ENCODE measurements at places on chromosomes 7 and 10.

- no peak for DNase-seq
These were observed 111.8 kb downstream of the CUX1 start for GRCh38 chr7:101929256-101929655.

DNA sequence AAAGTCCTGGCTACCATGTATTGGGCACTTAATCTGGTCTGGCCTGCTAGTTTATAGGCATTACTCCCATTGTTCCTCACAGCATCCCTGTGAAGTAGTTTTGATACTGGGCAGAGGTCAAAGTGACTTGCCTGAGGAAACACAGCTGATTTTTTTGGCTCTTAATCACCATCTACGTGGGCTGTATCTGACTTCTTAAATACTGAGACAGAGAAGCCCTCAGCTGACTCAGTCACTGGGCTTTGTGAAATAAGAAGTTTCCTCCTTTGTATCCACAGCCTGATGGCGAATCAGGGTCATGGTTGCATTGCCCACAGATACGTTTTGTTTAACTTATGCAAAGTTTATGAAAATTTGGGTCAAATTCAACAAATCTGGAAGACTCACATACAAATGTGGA, 13.2 kb downstream of the TACR2 start:
- DNase-seq, result no peak

GRCh38 chr7:155870334-155871180, 58.3 kb upstream of the SHH start:
- no peak for DNase-seq

- no peak for DNase-seq
These were observed 307.4 kb upstream of the ZMIZ1 start for GRCh38 chr10:78761311-78761781.

GRCh38 chr7:1354661-1355567, 104.4 kb downstream of the MICALL2 start:
- DNase-seq, result no peak

DNA sequence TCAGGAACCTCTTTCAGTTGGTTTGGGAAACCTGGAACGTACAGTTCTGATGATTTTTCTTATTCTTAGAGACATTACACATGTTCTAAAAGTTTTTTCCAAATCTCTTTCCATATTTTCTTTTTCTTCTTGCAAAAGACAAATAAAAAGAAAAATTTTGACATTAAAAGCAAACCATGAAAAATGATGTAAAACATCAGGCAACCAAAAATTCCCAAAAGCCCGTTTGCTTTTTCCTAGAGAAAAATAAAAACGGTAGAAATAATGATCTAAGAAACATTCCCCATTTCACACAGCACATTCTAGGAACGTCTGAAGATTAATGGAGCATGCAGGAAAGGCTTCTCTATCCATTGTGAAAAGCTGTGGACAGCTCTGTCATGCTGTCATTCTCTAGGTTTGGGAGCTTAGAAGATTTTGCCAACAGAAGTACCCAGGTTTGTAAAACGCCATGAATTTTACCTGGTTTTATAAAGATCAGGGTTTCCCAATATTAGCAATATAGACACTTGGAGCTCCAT, 11.2 kb upstream of the PRTFDC1 start:
- no peak for DNase-seq

DNA sequence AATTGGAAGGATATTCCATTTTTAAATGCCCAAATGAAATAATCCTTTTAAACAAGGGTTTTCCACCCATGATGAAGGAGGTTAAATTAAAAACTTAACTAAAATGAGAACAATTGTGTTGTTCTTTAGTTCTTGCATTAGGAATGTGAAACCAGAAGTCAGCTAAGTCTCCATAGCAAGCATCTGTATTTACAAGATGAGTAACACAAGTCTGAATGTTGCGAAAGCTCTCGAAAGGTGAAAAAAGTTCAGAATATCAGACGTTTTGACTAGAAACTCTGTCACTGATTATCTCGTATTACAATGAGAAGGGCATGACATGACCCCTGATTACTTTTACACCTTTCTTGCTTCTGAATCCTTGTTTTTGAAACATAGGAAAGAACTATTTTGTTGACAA, 149.6 kb downstream of the BICC1 start:
- DNase-seq, result no peak

- DNase-seq, result no peak
These were observed 295.4 kb upstream of the FZD1 start for GRCh38 chr7:90968871-90969270.

GRCh38 chr7:103658055-103659005, 212.3 kb upstream of the SLC26A5 start:
- no peak for DNase-seq

- no peak for DNase-seq
These were observed 71.5 kb upstream of the FAM13C start for GRCh38 chr10:59433720-59434428.

DNA sequence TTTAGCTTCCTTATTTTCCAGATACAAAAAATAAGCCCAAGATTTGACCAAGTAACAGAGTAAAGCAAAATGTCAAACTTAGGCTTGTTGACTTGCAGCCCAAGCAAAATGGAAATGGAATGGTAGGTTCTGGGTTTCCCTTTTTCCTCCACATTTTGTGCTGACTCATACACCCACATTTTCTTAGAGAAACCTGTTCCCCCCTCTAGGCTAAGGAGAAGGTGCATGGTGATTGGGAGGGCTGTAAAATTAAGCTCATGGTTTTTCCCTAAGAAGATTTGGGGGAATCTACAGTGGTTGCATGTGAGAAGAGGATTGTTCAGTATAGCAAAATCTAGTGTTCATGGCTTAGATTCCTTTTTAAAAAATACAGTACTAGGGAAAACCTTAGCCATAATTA, 127.4 kb downstream of the ARL4A start:
- no peak for DNase-seq

- DNase-seq, result no peak
These were observed 7.4 kb upstream of the STEAP4 start for GRCh38 chr7:88314061-88314491.

DNA sequence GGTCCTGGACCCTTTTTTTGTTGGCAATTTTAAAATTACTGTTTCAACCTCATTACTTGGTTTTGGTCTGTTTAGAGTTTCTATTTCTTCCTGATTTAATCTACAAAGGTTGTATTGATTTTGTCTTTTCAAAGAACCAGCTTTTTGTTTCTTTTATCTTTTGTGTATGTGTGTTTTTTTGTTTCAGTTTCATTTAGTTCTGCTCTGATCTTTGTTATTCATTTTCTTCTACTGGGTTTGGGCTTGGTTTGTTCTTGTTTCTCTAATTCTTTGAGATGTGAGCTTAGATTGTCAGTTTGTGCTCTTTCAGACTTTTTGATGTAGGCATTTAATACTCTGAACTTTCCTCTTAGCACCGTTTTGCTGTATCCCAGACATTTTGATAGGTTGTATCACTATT, 8.5 kb upstream of the MRPS33 start:
- no peak for DNase-seq

DNA sequence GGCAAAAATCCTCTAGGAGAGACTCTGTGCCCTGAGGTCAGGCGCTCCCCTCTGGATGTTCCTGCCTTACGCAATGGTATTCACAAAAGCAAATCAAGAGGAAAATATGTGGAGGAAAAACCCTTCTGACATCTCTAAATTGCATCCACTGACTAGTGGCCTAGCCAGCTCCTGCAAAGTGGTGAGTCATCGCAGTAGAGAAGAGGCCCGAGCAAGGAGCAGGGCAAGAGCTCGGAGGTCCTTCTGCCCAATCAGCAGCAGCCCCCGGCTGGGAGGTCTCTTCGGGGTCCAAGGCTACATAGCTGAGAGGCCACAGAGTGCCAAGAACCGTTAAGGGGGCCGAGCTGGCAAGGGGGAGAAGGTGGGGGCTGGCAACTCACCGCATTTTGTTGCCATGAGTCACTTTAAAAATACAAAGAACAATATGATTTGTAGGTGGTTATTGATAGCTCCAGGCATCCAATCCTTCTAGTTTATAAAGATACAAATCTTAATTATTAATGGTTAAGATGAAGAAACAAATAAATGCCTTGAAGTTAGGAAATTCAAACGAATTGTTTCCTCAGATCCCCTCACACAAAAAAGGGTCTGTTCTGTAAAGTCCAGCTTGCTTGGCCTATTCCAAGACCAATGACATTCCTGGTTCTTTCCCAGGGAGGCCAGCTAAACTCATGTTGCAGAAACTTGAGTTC, 161.6 kb downstream of the PKD1L1 start:
- DNase-seq, result no peak
